Fibroblast of gingiva (primary cell): ENCODE measurements at places on chromosomes 16 and 17.

DNA sequence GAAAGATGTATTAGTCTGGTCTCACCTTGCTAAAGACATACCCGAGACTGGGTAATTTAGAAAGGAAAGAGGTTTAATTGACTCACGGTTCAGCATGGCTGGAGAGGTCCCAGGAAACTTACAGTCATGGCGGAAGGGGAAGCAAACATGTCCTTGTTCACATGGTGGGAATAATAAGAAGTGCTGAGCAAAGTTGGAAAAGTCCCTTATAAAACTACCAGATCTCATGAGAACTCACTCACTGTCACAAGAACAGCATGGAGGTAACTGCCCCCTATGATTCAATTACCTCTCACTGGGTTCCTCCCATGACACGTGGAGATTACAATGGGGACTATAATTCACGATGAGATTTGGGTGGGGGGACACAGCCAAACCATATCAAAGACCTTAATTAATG lies 53.3 kb downstream of the BCL7C start:
- DNase-seq = no peak

GRCh38 chr16:66486773-66487579 lies 59.9 kb downstream of the BEAN1 start:
- peak; percentile 83 for DNase-seq

DNA sequence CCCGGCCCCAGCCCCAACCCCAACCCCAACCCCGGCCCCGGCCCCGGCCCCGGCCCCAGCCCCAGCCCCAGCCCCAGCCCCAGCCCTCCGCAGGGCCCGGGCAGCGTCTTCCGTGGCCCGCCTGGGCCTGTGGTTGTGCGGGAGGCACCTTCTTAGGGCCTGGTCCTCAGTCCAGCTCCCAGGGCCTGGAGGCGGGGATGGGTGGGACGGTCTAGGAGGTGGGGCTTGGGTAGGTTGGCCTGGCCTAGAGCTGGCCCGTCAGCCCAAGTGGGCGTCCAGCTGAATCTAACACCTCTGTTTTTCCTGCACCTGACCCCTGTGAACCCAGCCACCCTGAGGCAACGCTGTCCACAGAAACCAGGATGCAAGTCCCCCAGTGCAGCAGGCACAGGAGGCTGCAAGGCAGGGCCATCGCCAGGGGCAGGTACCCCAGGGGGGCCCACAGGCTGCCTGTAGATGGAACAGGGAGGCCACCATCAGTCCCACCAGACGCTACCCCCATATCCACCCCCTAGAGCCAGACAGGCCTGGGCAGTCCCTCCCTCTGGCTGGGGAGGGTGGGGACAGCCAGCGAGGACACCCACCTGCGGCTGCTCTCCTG lies 8.8 kb downstream of the MSLN start:
- no peak for DNase-seq

GRCh38 chr17:27379888-27380533 lies 76.2 kb upstream of the KSR1 start:
- DNase-seq = peak; percentile 44

DNA sequence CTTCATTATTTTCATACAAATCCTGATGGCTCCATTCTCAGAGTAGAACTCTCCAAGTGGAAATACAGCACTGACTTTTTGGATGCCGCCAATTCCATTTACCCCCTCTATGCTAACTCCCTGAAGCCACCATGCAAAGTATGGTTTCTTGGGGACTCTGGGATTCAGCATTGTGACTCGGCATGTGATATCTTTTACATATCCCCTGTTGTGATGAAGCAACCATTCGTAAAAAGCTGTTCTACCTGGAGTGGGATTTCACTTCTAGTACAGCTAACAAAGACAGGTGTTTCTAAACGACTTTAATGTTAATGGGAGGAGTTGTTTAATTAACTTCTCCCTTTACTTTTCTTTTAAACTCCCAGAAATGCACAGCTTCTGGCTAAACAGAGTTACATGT lies 533.5 kb downstream of the RBFOX1 start:
- DNase-seq = no peak

DNA sequence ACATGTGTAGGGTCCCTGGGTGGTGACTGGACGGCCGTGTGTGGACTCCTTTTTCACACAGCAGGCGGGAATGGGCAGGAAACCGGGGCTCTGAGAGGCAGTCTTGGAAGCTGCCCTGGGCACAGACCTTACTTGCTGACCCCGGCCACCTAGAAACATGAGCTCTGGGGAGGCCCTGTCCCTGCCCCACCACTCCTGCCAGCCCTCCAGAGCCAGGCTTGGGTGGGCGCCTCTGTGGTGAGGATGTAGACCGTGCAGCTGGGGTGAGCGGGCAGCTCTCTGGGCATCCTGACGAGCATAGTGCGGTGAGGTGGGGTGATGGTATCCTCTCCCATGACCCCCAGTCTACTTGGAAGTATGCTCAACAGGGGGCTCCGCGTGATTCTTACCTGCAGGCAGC lies 121.3 kb downstream of the RAB11FIP4 start:
- DNase-seq = no peak

- no peak for DNase-seq
These were observed 163.5 kb downstream of the RAB11FIP4 start for GRCh38 chr17:31554930-31555329.

DNA sequence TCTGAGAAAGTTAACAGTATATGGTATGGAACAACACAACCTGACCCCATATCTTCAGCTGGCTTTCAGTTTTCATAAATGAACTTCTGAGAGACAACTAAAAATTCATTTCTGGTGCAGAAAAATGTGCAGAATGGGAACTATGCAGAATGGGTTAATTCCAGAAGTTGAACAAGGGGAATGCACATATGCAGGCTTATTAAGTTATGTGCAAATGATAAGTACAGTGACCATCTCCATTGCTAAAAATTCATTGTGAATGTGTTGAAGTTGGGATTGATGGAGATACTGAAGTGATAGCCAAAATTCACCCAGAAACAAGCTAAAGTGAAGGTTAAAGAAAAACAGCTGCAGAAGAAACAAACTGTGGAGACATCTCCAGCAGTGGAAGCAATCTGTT lies 315.8 kb downstream of the CA10 start:
- no peak for DNase-seq

DNA sequence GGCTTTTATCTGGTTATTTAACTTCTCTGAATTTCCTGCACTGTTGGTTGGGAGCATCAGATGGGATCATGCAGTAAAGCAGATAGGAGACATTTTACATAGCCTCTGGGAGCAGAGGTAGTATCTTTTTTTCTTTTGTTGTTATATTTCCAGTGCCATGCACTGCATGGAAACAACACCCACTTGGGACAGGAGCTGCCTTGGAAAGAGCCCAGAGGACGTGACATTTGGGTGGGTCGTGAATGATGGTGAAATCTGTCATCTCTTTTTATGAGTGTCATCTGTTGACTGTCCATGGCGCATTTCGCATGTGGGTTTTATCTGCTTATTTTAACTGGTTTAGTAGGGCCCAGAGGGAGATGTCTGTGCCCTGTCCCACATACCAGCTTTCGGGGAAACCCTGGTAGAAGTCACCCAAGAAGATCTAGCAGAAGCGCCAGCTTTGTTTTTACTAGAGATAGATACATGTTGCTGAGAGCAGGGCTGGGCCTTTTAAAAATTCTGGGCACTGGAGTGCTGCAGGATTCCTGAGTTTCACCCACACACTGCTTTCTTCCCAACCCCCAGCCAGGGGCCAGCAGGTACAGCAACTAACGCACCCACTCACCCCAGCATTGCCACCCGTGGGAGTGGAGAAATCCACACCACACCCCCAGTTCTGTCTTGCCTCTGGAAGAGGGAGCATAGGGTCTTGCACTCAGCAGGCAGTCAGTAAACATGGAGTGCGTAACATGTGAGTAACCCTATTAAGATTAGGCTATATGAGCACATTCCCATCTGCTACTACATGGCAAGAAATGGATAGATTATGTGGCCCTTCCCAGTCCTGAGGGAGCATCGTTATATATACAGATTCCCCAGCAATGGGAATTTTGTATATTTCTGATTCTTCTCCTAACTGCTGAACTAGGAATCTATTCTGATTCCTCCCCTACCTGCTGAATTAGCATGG lies 8.4 kb upstream of the TERF2 start:
- DNase-seq = no peak

- no peak for DNase-seq
These were observed 7.0 kb downstream of the CASKIN1 start for GRCh38 chr16:2189252-2189893.

- no peak for DNase-seq
These were observed 37.4 kb upstream of the COQ7 start for GRCh38 chr16:19029980-19030379.

GRCh38 chr17:75703191-75703590 lies 18.1 kb upstream of the ITGB4 start:
- no peak for DNase-seq

DNA sequence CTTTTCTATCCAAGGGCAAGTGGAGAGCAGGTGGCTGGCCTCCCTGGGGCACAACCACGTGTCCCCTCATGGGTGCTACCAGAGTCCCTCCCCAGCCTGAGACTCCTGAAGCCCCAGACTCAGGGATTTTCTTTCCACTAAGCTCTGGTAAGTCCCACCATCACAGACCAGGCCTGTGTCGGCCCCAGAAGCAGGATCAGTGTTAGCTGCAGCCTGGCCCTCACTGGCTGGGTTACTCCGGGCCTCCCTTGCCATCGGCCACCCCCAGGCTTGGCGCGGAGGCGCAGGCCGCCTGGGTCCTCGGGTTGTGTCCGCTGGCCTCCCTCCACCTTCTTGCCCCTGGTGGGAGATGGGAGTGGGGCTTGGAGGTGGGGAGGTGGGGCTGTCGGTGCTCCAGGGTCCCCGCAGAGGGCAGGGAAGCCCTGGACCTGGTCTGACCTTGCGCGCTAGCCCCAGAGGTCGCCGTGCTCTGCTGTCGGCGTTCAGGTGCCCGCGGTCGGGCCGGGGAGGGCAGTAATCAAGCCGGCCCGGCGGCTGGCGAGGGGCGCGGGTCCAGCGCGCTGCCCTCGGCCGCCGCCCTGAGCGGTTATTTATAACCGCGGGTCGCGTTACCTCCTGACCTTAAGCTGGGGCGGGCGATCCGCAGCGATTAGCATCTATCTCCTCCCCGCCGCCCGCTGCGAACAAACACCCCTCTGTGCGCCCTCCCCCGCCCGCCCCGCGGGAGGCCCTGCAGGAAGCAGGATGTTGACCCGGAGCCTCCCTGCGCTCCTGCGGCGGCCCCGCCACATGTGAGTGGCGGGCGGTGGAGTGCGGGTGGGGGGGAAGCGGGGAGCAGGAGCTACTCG lies 78.1 kb upstream of the TOB1 start:
- peak; percentile 41 for DNase-seq

GRCh38 chr16:24070851-24071250 lies 185.3 kb upstream of the CACNG3 start:
- no peak for DNase-seq

DNA sequence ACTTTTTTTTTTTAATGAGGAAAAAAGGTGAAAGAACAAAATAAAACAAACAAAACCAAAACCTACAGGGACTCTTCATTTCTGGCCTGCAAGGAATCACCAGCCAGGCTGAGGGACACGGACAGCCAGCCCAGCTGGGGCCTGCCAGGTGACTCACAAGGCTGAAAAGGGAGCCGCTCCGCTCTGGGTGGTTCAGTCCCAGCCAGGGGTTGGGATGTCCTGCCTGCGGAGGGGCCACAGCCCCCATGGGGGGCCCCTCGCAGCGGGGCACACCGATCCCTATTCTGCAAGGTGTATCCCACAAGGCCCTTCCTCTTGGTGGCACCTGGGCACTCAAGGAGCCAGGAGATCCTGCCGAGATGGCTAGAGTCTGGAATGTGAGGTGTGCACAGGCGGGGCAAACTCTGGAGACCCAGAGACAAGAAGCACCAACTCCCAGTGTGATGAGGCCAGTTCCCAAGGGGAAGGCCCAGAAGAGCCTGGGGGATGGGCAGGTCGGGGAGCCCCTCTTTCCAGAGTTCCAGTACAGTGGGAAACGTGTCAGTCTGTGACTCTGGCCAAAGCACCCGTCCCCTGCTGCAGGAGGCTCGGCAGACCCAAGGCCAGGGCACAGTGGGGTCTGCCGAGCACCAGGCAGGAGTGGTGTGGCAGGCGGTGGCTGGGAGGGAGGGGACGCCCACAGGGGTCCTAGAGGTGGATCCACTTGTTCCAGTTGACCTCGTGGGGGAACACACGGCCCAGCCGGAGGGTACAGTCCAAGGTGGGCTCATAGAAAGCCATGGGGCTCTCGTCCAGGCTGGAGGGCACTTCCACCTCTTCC lies 58.9 kb downstream of the IL21R start:
- DNase-seq = no peak

DNA sequence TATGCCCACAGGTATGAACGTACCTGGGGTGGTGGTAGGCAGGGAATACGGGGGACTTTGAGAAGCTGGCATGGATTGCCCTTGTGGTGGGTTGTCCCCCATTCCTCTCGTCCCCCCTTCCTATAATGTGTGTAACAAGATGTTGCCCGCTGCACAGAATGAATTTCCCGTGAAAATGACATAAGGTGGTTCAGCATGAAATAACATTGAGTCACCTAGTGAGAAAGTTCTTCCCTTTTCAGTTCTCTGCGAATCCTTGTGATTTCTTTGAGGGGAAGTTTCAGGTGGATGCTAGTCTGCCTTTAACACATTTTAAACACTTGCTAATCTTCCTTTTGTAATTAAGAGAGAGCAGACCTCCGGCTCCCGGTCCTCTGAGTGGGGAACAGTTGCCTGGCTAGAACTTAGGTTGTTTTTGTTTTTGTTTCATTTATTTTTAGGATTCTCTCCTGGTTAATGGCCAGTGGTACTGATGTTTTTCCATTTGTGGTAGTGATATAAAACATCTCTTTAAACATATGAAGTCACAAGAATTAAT lies 58.9 kb downstream of the RAP1GAP2 start:
- no peak for DNase-seq

DNA sequence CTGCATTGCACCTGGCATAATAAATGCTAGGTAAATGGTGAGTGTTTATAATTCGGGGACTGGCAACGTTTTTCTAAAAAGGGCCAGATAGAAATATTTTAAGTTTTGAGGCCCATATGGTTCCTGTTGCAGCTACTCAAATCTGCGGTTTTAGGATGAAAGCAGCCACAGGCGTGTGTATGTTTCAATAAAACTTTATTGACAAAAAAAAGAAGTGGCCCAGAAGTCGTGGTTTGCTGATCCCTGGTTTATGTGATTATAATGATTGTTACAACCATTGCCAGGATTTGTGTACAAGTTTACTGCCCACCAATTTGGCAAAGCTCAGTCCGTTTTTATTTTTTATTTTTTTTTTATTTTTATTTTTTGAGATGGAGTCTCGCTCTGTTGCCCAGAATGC lies 536.1 kb downstream of the XYLT1 start:
- DNase-seq = no peak
